ENCODE measurements at places on chromosomes 11 and 22. TPM values are rescaled to one million over a fixed set of nuclear protein-coding genes. Genes with fewer than 3 reads are reported as not detected.
A peak's percentile ranks its signal among the peaks of the same experiment; 100 is the strongest.

- H3K4me1 ChIP-seq: no peaks in the 10 kb centered on the region
- H3K36me3 ChIP-seq: no peaks in the 10 kb centered on the region
- H3K27ac ChIP-seq: no peak overlapping the region
Measured at GRCh38 chr11:59368238-59369022, 9.7 kb downstream of the OR5AN1 start.

GRCh38 chr22:18905540-18906409, at the start of gene DGCR6:
Gene DGCR6 (plus strand): TSS chr22:18906320. CDS start chr22:18906375, 55 bp downstream.
- no peak for DNase-seq
- H3K4me3 ChIP-seq: no peak within 1 kb of the TSS

- no peaks in the 10 kb centered on the region for H3K36me3 ChIP-seq
- peaks cover 13% of the 10 kb centered on the region for H3K4me1 ChIP-seq
- H3K27me3 ChIP-seq: peaks cover 17% of the 10 kb centered on the region
- no peak overlapping the region for H3K4me3 ChIP-seq
- DNase-seq: no peak
Measured at GRCh38 chr11:79456501-79456900, 15.7 kb upstream of the TENM4 start.

The P2RX3 gene
- not detected for total RNA-seq

The HBB gene
- not detected for total RNA-seq

GRCh38 chr22:44505796-44506354, 7.8 kb upstream of the RTL6 start:
- no peak overlapping the region for H3K4me3 ChIP-seq
- no peaks in the 10 kb centered on the region for H3K36me3 ChIP-seq

The NPAS4 gene
- total RNA-seq: 1.2 TPM

DNA sequence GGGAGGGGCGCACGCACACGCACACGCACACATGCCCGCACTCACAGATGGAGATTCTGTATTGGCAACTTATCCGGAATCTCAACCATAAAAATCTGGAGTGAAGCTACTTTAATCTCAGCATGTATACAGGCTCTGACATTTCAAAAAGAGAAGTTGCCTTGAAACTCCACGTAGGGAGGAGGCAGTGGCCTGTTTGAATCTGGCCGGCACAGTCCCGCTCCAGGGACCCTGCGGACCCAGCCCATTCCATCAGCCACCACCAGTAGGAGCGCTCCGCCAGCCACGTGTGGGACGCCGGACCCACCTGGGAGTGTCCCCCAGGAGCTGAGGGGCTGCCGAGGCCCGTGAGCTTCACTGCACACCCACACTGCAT, 1.9 kb upstream of the SYT8 start:
- no peak for DNase-seq
- H3K4me3 ChIP-seq: no peak overlapping the region
- H3K27ac ChIP-seq: no peak overlapping the region
- H3K36me3 ChIP-seq: no peaks in the 10 kb centered on the region

GRCh38 chr11:77046060-77046501, 11.9 kb downstream of the B3GNT6 start:
- no peak for DNase-seq
- peaks cover 11% of the 10 kb centered on the region for H3K4me1 ChIP-seq
- no peak overlapping the region for H3K4me3 ChIP-seq
- peaks cover 7% of the 10 kb centered on the region for H3K27me3 ChIP-seq
- H3K36me3 ChIP-seq: no peaks in the 10 kb centered on the region

The APOL4 gene
- total RNA-seq: 0.12 TPM

DNA sequence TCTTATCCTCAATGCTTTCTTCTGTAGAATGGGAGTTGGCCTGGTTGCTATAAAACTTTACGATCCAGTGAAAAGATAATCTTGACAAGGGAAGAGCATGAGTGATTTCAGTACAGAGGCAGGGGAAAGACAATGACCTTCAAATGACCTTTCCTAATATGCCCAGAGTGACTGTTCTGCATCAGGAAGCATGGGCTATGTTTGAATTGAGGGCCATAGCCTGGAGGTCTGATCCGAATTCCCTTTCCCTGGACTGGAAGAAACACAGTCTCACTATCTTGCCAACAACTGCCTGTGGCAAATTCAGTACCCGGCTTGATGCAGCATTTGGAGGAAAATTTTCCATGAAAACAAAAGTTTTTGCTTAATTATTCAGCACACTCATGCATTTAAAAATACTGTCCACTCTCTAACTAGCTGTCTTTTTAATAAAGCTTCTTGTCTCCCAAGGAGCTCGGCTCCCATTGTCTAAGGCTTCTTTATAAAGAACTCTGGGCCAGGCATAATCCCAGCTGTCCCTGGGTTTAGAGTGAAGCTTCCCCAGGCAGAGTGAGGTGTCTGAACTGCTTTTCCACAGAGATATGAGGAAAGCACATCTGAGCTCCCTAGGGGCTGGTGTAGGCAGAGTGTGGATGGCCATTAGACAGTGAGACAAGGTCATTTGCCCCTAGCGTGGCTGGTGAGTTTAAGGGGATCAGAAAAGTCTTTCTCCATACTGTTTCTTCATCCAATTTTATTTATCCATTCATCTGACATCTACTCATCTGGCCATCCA, 132.7 kb upstream of the CADM1 start:
- H3K27ac ChIP-seq: no peak overlapping the region
- no peaks in the 10 kb centered on the region for H3K36me3 ChIP-seq
- no peak for DNase-seq

The LIF gene
- total RNA-seq: 21.5 TPM

The SNX19 gene
- total RNA-seq: 71.6 TPM

The OR52N4 gene
- not detected for total RNA-seq

The UPK3A gene
- total RNA-seq: not detected

- H3K27me3 ChIP-seq: peaks cover 79% of the 10 kb centered on the region
- H3K4me3 ChIP-seq: no peak overlapping the region
- peaks cover 3% of the 10 kb centered on the region for H3K4me1 ChIP-seq
- no peak for DNase-seq
- H3K27ac ChIP-seq: no peak overlapping the region
Measured at GRCh38 chr22:33057363-33057995, 702 bp downstream of the SYN3 start.

The HTR3B gene
- total RNA-seq: not detected

DNA sequence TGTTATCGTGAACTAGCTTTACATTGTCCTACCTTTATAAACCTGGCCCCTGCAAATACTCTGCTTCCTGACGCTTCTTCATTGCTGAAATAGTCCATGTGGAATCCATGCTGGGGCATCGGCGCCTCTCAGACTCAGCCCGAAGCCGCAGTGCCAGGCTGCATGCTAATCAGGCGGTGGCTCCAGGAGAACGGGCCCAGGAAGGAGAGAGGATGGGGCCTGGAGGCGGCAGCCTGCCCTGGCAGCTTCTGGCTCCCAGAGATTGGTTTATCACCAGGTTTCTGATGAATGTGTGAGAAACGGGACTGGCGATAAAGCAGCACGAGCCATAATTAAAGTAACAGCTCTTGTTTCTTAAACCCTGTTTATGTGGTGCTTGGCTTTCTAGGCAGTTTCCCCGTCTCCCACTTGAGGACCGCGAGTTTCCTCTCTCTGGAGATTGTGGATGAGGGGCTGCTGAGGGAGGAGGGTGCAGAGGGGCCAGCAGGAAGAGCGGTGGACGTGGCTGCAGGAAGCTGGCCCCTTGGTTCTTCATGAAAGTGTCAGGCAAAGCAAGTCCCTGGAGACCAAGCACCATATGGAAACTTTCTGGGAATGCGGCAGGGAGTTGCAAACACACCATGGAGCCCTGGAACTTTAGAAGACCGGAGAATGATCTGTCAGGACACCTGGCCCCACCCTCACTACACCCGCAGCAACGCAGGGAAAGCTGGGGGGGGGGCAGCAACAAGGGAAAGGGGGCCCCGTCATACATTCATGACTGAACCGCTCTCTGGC, 93.4 kb downstream of the NTM start:
- no peak for DNase-seq
- peaks cover 5% of the 10 kb centered on the region for H3K4me1 ChIP-seq
- H3K4me3 ChIP-seq: no peak overlapping the region
- H3K27me3 ChIP-seq: peaks cover 38% of the 10 kb centered on the region

- no peak for DNase-seq
- H3K27me3 ChIP-seq: no peaks in the 10 kb centered on the region
- H3K36me3 ChIP-seq: peaks cover 36% of the 10 kb centered on the region
- peak overlapping the region; percentile 91 for H3K27ac ChIP-seq
Measured at GRCh38 chr11:20036626-20037335, 123.5 kb downstream of the DBX1 start.

DNA sequence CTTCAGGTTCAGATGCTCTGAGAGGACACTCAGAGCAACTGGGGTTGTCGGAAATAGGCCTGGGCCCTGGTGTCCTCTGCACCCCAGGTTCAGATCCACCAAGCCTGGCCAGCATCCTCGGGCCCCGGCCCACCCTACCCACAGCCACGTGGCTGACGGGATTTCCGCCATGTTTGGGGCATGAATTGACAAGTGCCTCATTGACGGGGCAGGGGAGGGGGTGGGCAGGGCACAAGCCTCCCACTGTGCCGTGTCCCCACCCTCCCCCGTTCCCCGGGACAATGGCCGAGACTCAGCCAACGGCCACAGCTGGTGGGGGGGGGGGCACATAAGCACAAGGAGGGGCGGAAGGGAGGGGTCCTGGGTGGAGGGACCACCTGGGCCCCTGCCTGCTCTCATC, 8.5 kb downstream of the MYRF start:
- no peak overlapping the region for H3K27ac ChIP-seq
- no peaks in the 10 kb centered on the region for H3K27me3 ChIP-seq
- no peaks in the 10 kb centered on the region for H3K36me3 ChIP-seq

The WBP2NL gene
- total RNA-seq: not detected

DNA sequence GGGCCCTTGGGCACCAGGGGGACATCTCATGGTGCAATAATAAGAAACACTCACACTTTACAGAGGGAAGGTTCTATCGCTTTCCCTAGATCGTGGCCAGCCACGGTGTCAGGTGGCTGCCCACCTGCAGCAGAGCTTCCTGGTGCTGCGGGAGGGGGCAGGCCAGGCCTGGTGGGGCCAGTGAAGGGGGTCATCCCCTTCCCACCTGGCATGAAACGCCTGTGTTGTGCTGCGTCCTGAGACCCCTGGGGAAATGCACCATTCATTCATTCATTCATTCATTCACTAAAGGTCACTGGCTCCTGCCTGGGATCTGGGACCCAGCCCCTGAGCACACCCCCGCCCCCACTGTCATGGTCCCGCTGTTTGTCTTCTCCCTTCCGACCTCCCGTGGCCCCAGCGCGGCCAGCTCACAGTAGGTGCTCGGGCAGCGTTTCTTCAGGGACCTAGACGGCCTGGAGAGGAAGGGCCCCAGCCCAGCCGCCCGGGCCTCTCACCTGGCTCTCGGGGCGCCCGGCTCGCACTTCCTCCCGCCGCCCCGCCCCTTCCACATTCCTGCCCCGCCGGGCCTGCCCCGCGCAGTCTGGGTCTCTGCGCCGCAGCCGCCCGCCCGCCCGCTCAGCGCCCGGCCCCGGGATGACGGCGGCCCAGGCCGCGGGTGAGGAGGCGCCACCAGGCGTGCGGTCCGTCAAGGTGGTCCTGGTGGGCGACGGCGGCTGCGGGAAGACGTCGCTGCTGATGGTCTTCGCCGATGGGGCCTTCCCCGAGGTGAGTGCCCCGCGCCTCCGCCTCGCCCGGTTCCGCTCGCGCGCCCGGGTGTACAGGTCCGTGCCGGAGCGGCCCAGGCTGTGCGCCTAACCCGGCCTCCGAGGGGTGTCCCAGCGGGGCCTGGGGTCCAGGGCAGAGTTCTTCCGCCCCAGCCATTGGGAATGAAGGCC, at the start of gene RHOD:
Gene RHOD (plus strand): TSS at position 581 of the 938 bp plus-strand sequence. CDS start 56 bp downstream, at position 637.
- H3K27me3 ChIP-seq: no peaks in the 10 kb centered on the region
- no peaks in the 10 kb centered on the region for H3K36me3 ChIP-seq
- H3K27ac ChIP-seq: peak within 1 kb of the TSS; percentile 82
- peak within 1 kb of the TSS; percentile 78 for H3K4me3 ChIP-seq

- DNase-seq: no peak
- no peak overlapping the region for H3K27ac ChIP-seq
- peaks cover 16% of the 10 kb centered on the region for H3K27me3 ChIP-seq
- H3K36me3 ChIP-seq: no peaks in the 10 kb centered on the region
- H3K4me3 ChIP-seq: no peak overlapping the region
Measured at GRCh38 chr11:63427971-63428508, 58.5 kb downstream of the SLC22A9 start.

- no peak overlapping the region for H3K4me3 ChIP-seq
- peaks cover 12% of the 10 kb centered on the region for H3K4me1 ChIP-seq
- H3K27me3 ChIP-seq: no peaks in the 10 kb centered on the region
- DNase-seq: no peak
- H3K27ac ChIP-seq: no peak overlapping the region
- peaks cover 9% of the 10 kb centered on the region for H3K36me3 ChIP-seq
Measured at GRCh38 chr11:124656774-124657630, 16.5 kb downstream of the SIAE start.

The MIOX gene
- not detected for total RNA-seq

The CALCA gene
- total RNA-seq: not detected

The TSSK2 gene
- total RNA-seq: not detected

The TYR gene
- not detected for total RNA-seq

DNA sequence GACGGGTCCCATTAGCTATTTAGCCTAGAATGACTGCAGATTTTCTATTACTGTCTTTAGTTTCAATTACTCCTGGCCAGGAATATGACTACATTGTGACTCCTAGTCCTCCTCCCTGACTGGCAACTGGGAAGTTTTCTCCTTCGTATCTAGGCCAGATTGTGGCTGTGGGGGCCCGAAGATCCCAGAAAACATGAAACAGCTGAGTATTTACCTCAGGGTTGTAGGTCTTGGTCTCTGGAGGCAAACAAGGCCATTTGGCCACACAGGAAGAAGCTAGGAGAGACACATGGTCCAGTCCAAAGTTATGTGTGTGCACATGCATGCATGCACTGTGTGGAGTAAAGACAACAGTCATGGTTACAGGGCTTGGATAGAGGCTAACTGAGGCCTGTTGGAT, 10.2 kb upstream of the GDPD4 start:
- no peaks in the 10 kb centered on the region for H3K4me1 ChIP-seq
- H3K27ac ChIP-seq: no peak overlapping the region
- no peaks in the 10 kb centered on the region for H3K36me3 ChIP-seq
- no peaks in the 10 kb centered on the region for H3K27me3 ChIP-seq
- H3K4me3 ChIP-seq: no peak overlapping the region
- DNase-seq: no peak

The OR51F1 gene
- total RNA-seq: not detected

GRCh38 chr11:117836077-117836960, 11.8 kb upstream of the FXYD2 start:
- H3K4me1 ChIP-seq: no peaks in the 10 kb centered on the region
- H3K27me3 ChIP-seq: peaks cover 14% of the 10 kb centered on the region
- H3K4me3 ChIP-seq: no peak overlapping the region
- H3K36me3 ChIP-seq: no peaks in the 10 kb centered on the region
- peak overlapping the region; percentile 15 for H3K27ac ChIP-seq
- no peak for DNase-seq

GRCh38 chr11:117676501-117676900, 120.5 kb downstream of the DSCAML1 start:
- H3K4me3 ChIP-seq: no peak overlapping the region
- H3K4me1 ChIP-seq: no peaks in the 10 kb centered on the region
- no peaks in the 10 kb centered on the region for H3K36me3 ChIP-seq
- no peak for DNase-seq

The CDKN1C gene
- 14.6 TPM for total RNA-seq

The MED15 gene
- total RNA-seq: 110 TPM

The BRSK2 gene
- total RNA-seq: 1.8 TPM

- peak; percentile 86 for DNase-seq
- no peaks in the 10 kb centered on the region for H3K36me3 ChIP-seq
- H3K27me3 ChIP-seq: peaks cover 4% of the 10 kb centered on the region
- H3K4me1 ChIP-seq: peaks cover 16% of the 10 kb centered on the region
- no peak overlapping the region for H3K27ac ChIP-seq
- H3K4me3 ChIP-seq: peak overlapping the region; percentile 19
Measured at GRCh38 chr22:49999063-49999945, 13.3 kb downstream of the IL17REL start.

GRCh38 chr11:65855927-65856363, 2.0 kb downstream of the CFL1 start:
- H3K27ac ChIP-seq: peak overlapping the region; percentile 88
- no peaks in the 10 kb centered on the region for H3K27me3 ChIP-seq
- DNase-seq: peak; percentile 33
- H3K4me3 ChIP-seq: peak overlapping the region; percentile 97
